SK-MEL-5 (cell line): ENCODE measurements at places on chromosomes 3 and 15. TPM values are rescaled to one million over a fixed set of nuclear protein-coding genes. Genes with fewer than 3 reads are reported as not detected.

- peak; percentile 30 for DNase-seq
Measured at GRCh38 chr15:89450076-89451006, 46.0 kb downstream of the RHCG start.

Gene SMCO1
- total RNA-seq: not detected in 2 replicates

GRCh38 chr3:16140116-16140893, 34.2 kb upstream of the GALNT15 start:
- DNase-seq: no peak

Gene IGSF11
- 64.6 and 66.5 TPM in 2 replicates for total RNA-seq

GRCh38 chr15:33098094-33099058, 96.1 kb downstream of the FMN1 start:
- DNase-seq: peak; percentile 60

DNA sequence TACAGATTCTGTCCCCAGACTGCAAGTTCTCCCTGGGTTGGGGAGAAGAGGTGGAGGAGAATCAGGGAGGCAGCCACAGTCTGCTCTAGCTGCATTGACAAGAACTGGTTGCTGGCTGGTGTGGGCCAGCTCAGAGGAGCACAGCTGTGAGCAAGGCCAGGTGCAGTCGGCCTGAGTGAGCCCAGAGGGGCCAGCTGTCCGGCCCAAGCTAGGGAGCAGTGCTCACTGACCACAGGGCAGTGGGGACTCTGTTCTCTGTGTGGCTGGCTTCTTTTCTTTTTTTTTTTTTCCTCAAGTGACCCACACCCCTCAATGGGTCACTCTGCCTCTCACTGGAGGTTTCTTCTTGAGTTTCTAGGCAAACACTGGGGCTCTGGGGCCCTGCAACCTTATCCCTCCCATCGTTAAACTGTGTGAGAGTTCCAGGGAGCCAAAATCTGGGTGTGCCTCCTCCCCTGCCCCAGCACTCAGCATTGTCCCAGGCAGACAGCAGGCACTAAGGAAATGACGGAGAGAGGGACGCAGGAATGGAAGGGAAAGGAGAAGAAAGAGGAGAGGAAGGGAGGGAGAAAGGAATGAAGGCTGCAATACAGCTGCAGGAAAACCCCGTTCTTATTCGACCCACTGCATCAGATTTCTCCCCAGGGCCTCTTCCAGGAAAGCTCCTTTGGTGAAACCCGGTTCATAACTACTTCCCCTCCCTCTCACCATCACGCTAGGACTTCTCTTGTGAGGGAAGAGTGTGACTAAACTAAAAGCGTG, 37.7 kb upstream of the HES1 start:
- DNase-seq: no peak

DNA sequence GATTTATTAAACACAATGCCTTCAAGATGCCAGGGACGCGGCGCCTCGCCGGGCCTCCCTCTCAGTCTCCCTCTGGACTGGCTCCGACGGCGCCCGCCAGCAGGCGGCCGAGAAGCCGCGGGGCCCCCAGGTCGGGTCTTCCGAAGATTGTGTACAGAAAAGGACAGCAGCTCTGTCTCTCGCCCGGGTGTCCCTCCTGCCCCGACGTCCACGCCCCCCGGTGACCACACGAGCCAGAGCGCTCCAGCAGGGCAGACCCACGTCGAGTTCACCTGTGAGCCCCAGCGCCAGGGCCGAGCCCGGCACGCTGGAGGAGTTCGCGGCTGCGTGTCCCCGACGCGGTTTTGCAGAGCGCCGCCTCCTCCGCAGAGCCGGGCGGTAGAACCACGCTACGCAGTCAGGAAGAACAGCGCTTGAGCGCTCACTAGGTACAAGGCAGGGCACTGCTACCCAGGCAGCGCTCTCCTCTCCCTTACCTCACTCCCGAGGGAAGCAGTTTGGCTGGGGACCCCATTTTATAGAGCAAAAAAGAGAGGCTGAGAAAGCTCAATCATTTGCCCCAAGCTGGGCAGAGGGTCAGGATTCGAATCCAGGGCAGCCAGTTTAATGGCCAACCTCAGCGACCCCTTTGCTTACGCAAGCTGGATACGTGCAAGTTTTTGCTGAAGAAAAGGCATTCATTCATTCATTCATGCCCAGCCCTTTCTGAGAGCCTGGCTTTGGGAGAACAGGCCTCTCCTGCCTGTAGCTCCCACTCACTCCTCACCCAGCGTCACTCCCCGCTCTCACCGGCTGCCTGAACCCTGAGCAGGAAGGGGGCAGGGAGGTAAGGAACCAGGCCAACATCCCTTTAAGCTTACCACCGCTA, 3.0 kb upstream of the TLE3 start:
- DNase-seq: no peak

DNA sequence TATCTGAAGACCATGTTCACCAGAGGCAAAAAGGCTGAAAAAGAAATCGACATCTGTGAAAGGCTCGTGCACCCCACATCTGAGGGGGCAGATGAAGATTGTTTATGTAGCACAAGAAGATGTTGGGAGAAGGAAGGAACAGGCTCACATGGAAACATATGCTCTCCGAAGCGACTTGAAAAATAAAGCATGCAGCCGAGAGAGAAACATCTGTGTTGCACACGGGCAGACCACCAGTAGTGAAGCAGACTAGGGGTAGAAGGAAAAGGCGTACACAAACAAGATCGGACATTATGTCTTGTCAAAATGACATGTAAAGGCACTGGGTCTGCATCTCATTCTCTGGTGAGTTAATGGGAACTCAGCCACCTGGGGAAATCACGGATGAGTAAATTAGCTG, 356.5 kb downstream of the ZIC4 start:
- DNase-seq: no peak

GRCh38 chr3:125507128-125507527, 12.9 kb downstream of the SNX4 start:
- no peak for DNase-seq

DNA sequence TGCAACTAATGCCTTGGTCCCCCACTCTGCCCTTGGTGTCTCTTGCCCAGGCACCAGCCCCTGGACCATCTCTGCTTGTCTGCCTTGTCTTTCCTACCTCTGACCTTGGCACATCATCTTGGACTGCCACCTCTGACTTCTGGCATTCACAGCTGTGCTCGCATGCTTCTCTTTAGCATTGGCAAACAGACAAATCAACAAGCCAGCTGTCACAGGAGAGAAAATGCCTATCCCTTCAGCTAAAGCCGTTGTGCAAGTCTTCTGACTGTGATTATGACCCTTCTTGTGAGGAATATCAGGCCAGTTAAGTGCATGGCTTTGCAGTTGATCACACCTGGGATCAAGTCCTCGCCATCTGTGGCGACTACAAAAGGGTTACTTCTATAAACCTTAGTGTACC, 84.6 kb downstream of the PRICKLE2 start:
- DNase-seq: no peak

GRCh38 chr15:101000271-101000681, 81.1 kb downstream of the LRRK1 start:
- DNase-seq: no peak

Gene SYNPR
- not detected in 2 replicates for total RNA-seq

DNA sequence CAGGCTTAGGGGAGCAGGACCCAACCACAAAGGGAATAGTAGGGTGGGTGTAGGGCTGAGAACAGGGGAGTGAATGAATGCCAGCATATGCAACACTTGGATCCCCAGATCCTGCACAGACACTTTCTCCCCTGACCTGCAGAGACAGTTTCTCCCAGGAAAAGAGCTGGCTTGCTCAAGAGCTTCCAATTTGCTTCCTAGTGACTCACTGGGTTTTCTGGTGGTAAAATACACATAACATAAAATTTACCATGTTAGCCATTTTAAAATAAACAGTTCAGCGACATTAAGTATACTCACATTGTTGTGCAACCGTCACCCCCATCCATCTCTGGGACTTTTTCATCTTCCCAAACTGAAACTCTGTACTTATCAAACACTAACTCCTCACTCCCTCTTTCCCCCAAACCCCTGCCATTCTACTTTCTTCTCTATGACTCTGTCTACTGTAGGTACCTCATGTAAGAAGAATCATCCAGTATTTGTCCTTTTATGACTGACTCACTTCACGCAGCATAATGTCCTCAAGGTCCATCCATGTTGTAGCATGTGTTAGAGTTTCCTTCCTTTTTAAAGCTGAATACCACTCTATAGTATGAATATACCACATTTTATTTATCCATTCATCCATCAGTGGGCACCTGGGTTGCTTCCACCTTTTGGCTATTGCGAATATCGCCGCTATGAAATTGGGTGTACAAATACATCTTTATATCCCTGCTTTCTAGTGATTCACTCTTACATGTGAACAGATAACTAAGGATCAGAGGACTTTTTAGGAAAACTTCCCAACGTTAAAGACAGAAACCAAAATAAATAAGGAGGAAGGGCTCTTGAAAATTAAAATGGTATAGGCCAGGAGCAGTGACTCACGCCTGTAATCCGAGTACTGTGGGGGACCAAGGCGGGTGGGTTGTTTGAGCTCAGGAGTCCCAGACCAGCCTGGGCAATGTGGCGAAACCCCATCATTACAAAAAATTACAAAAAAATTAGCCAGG, 95.6 kb upstream of the TJP1 start:
- no peak for DNase-seq

DNA sequence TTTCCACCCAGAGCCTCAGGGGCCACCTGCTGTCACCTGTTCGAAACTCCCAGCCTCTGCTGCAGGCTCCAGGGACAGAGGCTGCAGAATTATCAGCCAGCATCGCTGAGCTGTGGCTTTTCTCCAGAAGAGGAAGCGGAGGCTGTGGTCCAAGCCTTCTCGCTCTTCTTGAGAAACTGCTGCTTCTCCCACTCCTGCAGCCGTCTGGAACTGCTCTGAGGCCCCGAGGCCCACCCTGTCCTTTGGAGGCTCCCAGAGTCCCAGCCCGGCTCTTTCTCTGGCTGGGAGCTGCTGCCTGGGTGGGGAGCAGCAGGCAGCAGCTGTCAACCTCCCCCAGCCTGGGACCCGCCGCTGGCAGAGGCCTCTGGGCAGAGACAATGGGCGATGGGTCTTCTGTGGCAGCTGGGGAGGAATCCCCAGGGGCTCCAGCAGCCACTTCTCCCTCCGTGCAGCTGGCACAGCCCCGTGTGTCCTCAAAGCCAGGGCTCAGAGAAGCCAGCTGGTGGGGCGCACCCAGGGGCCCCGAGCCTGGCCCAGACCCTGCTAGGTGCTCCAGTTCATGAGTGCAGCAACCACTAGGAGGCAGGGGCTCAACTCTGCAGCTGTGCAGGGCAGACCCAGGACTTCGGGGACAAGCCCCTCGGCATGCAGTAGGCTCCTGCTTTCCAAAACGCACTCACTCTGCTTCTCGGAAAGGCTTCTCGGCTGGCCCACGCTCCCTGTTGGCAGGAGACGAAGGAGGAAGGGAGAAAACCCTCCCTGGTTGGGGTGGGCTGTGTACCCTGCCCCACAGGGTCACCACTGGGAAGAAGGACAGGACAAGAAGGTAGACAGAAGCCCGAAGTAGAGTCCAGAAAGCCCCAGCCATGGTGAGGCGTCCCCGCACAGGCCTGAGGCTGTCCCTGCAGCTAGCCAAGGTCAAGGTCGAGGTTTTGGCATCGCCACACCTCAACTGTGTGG, 49.9 kb upstream of the FURIN start:
- DNase-seq: no peak

Gene STAC
- total RNA-seq: 2.2 TPM in 1 of 2 replicates, not detected in the other

- DNase-seq: no peak
Measured at GRCh38 chr15:73200339-73200738, 148.1 kb downstream of the NEO1 start.

GRCh38 chr3:9308298-9308990, 54.4 kb upstream of the THUMPD3 start:
- DNase-seq: no peak

DNA sequence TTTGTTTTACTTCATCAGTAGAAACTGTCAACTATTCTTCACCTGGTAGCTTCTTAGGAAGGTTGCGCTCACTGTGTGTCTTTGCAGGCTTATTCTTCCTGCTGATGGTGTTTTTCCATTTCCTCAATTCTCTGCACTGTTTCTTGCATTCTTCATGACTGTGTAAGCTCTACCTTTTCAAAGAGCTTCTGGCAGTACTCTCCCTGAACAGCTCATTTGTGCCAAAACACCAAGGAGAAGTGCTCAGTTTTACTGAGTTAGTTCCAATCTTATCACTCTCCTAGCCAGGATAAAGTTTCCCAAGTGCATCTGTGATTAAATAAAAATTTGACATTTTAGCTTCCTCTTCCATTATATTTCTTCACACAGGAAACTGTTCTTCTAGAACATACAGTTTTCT, 339.8 kb downstream of the EPHA3 start:
- DNase-seq: no peak

DNA sequence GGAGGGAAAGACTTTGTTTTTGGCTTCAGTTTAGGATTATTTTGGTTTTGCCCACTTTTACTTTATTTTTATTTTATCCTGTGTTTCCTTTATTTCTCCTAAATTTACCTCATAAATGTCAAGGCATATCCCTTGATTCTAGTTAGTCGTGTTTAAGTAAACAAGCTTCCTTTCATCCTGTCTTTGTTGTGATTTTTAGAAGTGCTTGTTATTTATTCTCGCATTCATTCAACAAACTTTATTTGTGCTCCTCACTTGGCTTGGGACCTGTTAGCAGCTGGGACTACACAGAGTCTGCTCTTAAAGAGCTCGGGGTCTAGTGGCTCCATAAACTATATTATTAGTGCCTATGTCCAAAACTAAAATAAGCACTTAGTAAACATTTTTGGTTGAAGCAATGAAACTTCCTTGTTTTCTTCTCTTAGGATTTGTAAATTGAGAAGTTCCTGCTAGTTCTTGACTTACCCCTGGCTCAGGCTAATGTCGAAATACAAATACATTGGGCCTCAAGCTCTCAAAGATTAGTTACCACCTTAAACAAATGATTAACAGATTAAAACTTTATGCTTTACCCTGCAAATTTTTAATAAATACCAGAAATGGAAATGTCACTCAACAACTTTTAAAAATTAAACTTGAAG, 19.0 kb upstream of the DMXL2 start:
- no peak for DNase-seq

DNA sequence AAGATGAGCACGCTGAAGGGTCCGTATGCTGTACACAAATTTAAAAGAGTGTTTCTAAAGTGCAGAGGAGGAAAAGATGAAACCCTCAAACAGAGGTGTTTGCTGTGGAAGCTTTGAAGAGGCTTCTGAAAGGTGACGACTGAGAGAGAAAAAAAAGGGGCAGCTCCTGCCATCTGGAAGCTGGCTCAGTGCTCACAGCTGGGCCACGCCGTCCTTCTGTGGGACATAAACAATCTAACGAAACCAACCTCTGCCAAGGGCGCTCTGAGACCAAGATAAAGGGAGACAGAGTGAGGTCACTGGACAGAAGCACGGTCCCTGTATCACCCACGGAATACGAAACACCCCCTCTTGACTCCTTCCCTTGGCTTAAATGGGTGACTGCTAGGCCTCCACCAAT, 96.3 kb upstream of the SLC6A6 start:
- no peak for DNase-seq

- no peak for DNase-seq
Measured at GRCh38 chr3:178518660-178519396, 17.4 kb upstream of the KCNMB2 start.

Gene SLC15A2
- total RNA-seq: 0.05 and 1.2 TPM in 2 replicates

Gene ACTC1
- not detected in 2 replicates for total RNA-seq

- no peak for DNase-seq
Measured at GRCh38 chr3:101124125-101124524, 130.9 kb upstream of the ABI3BP start.
